Fibroblast of lung (primary cell): ENCODE measurements at places on chromosomes 4 and X. TPM values are rescaled to one million over a fixed set of nuclear protein-coding genes. Genes with fewer than 3 reads are reported as not detected.
A peak's percentile ranks its signal among the peaks of the same experiment; 100 is the strongest.

- DNase-seq: peak; percentile 26
These were observed 41.8 kb downstream of the QDPR start for GRCh38 chr4:17469931-17470674.

- DNase-seq: peak; percentile 45
These were observed 25.9 kb downstream of the SMIM31 start for GRCh38 chr4:164779811-164780216.

- no peak for DNase-seq
These were observed 179.7 kb upstream of the PRPS2 start for GRCh38 chrX:12611471-12611870.

GRCh38 chr4:82043809-82044137, 330.0 kb downstream of the HNRNPD start:
- no peak for DNase-seq

DNA sequence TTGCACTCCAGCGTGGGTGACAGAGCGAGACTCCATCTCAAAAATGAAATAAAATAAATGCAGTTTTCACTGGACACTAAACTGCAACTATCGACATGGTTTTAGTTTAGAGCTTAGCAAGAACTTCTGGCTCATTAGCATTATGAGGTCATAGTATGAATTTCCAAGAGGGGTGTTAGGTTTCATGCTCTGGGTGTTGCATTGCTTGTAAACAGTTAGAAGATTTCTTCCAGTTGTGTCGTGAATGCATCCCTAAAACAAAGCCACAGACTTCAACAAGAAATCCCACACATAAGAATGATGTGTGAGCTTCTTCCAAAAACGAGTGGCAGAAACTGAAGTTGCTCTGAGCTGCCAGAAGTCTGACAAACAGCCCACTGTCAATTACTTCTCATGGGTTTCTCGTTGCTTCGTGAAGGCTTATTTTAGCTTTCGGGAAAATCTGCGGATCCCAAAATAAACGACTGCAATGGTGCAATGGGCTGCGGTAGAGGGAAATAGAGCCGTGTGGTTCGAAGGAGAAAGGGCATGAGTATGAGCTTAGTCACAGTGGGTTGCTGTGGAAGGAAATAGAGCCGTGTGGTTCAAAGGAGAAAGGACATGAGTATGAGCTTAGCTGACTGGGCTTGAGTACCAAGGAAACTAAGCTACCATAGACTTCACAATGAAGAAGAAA, 354.9 kb downstream of the DHRSX start:
- DNase-seq: no peak

GRCh38 chr4:23023121-23023520, 330.4 kb downstream of the GBA3 start:
- peak; percentile 27 for DNase-seq

- DNase-seq: peak; percentile 62
These were observed 98.6 kb upstream of the ATXN3L start for GRCh38 chrX:13418126-13419097.

GRCh38 chr4:98470831-98471230, 187.6 kb downstream of the TSPAN5 start:
- DNase-seq: no peak

DNA sequence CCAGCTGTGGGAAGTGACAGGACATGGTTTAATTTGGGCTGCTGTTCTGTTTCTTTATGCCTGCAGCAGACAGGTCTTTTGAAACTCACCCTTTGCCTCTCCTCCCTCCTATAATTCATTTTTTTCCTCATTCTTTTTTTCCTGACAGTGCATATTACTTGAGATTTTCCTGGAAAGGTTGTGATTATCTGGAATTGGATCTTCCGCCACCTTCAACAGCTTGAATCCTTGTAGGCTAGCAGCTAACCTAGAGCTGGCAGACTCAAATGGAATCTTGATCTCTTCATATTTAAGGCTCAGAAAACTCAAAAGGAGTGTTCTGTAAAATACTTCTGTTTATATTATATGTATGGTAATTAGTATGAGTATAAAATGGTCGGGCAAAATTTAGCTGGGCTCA, 49.3 kb upstream of the CLCN4 start:
- no peak for DNase-seq

- peak; percentile 60 for DNase-seq
These were observed 392.0 kb downstream of the MAPK10 start for GRCh38 chr4:85967872-85968271.

- DNase-seq: peak; percentile 1
These were observed 115.7 kb upstream of the ZXDA start for GRCh38 chrX:58025979-58026378.

DNA sequence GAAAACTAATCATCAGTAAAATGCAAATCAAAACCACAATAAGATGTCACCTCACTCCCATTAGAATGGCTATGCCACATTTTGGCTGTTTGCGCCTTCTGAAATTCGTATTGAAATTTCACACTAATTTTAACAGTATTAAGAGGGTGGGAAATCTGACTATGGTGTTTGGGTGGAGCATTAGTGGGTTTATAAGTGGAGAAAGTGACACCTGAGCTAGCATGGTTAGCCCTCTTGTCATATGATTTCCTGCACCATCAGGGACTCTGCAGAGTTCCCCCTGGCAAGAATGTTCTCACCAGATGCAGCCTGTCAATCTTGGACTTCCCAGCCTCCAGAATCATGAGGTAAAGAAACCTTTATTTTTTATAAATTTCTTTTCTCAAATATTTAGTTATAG, 31.6 kb upstream of the BRWD3 start:
- no peak for DNase-seq

DNA sequence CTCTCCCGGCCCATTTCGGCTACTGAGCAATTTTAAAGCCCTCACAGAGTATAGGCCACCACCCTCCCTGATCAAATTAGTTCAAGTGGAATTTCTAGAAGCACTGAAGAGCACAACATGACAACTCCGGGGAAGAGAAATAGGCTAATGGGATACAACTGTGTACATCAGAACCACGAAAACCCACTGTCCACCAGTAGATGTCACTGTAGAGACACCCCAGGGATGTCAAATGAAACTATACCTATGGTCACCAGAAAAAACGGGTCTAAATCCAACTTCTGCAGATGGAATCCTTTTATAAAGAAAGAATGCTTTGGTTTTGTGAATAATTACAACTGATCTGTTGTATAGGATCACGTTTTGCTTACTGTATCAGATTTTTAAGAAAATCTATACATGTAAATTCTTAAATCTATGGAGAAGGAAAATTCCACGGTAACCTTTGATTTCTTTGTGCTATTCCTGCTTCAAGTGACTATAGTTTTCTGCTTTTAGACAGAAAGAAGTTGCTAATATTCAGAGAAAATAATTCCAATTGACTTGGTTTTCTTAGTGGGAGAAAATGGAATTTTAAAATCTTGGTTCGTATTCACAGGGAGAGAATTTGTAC, 29.5 kb upstream of the MAP3K15 start:
- peak; percentile 63 for DNase-seq

- peak; percentile 61 for DNase-seq
These were observed 55.0 kb downstream of the ATP11C start for GRCh38 chrX:139877710-139878414.

GRCh38 chr4:105451346-105451745, 22.5 kb downstream of the PPA2 start:
- DNase-seq: no peak

DNA sequence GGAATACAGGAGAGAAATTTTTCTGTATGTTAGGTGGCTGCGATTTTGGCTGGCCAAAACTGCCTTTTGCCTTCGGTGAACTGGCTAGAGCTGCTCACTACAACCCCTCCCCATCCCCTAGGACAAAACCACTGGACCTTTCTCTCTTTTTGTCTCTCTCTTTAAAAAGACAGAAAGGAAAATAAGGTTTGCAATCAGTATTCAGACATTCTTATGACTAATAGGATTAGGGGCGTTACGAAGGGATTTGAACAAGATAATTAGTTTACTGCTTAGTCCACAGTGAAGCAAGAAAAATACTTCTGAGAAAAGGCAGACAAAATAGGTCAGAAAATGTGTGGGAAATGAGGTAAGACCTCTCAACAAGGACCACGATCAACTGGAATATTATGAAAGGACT, 180.4 kb downstream of the SLIT2 start:
- DNase-seq: no peak

DNA sequence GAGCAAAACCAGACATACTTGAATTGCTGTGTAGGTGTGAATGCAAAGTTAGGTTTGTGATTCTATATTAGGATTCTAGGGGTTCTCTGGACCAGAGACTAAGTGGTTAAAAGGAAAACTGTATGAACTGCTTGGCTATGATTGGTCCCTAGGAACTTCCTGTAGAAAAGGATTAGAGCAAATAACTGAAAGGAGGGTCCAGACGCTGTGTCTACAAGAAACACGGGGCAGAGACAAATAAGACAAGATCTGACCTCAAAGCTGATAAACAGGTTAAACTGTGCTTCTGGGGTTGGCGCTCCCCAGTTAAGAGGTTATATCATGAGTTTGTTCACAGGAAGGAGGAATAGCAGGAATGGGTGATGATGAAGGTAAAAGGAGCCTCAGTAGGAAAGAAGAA, 183.6 kb downstream of the MGST2 start:
- DNase-seq: no peak

GRCh38 chr4:146155152-146155724, 20.3 kb upstream of the LSM6 start:
- no peak for DNase-seq

DNA sequence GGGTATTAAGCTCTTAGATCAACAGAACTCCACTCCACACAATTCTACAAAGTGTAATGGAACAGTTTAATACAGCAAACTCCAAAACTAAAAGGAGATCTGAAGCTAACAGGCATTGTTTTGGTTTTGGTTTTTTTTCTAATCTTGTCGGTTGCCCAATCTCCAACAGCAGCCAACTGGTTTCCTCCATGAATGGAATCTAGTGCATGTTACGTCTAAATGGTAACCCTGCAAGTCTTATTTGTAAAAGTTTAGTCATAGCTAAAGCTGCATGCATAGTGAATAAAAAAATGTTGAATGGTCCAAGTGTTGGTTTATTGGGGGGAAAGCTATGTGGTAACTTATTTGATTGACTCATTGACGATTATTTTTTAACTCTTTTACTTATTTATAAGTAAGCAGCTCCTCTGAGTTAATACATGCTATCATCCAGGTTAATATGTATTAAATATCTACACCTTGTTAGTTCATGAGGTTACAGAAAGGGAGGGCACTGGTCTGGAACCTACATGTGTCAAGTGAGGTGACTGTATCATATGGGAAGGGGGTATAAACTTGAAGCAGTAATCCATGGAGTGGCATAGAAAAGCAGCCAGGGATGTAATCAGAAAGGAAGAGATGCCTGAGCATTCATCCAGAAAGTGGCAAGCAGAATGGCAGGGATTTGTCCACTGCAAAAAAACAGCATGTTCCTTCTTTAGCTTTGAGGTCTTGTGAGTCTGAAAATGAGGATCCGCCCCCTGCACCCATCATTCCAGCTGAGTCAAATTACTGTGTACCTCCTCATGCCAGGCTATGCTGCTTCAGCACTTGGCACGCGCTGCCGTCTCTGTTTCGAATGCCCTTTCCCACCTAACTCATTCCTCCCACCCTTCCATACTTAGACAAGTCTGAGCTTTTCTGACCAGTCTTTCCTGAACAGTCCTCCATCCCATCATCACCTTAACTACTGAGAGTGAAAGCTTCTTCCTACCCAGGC, 81.7 kb downstream of the PDGFC start:
- peak; percentile 79 for DNase-seq

- no peak for DNase-seq
These were observed 233.4 kb upstream of the STK26 start for GRCh38 chrX:131789664-131790063.

DNA sequence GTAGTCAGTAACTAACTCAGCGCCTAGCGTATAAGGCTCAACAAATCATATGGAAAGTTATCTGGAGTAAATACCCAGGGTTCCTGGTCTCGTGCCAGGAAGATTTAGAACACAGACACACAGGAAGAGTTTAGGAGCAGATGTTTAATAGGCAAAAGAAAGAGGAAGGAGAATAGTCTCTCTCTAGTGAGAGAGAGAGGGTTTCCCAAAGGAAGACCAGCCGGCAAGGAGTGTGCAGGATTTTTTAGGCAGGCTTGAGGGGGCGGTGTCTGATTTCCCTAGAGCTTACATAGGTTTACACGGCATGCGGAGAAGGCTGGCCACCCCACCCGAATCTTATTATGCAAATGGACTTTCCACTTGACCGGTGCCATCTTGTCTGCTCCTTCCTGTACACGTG, 284.0 kb upstream of the FRG1 start:
- DNase-seq: no peak

- DNase-seq: no peak
These were observed 191.9 kb downstream of the SLC39A8 start for GRCh38 chr4:102153391-102153790.

- DNase-seq: peak; percentile 85
These were observed 56.7 kb upstream of the TMEM131L start for GRCh38 chr4:153409412-153409811.

DNA sequence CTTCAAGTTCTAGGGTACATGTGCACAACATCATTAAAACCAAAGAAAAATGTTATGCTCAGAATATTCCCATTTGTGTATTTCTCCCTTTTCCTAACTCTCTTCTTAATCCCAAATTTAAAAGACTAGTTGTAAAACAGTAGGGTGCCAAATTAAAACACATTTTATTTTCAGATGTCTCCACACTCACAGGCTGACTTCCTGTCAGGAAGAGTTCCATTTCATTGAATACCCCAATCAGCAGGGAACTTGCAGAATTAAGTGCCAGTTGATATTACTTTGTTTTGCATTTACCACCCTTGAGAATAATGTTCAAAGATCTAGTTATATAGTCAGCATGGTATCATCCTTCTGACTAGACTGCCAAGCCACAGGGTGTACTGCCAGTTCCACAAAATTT, 207.9 kb downstream of the MAB21L2 start:
- no peak for DNase-seq

DNA sequence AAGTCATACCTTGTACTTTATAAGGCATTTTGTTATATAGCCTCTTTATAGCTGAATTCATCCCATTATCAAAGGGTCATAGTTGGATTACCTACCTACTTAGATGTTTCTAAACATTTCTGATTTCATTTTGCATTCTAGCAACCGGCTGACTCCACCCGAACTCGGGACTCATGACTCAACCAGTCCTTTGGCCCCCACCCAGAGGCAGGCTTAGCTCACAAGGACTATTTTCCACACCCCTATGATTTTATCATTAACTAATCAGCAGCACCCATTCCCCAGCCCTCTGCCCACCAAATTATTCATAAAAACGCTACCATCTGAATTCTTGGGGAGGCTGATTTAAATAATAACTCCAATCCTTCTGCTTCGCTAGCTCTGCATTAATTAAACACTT, 79.9 kb upstream of the EGFL6 start:
- peak; percentile 74 for DNase-seq

GRCh38 chr4:98867648-98868047, 61.3 kb downstream of the EIF4E start:
- DNase-seq: no peak

- no peak for DNase-seq
These were observed 60.9 kb upstream of the IBSP start for GRCh38 chr4:87738483-87738882.

GRCh38 chr4:148216866-148217814, 225.1 kb downstream of the NR3C2 start:
- peak; percentile 34 for DNase-seq

The IL2RG gene
- total RNA-seq: not detected in 2 replicates

The NDNF gene
- total RNA-seq: 6.4 and 10.0 TPM in 2 replicates

The SPANXN5 gene
- total RNA-seq: not detected in 2 replicates

The RHOXF2 gene
- total RNA-seq: not detected in 2 replicates

The TCP11X2 gene
- total RNA-seq: not detected in 2 replicates

The NPY2R gene
- total RNA-seq: not detected in 2 replicates

The CCKAR gene
- total RNA-seq: under 0.01 and 0.83 TPM in 2 replicates

The AFP gene
- under 0.01 and 0.83 TPM in 2 replicates for total RNA-seq

The PABPC5 gene
- 4.4 and 4.5 TPM in 2 replicates for total RNA-seq

The GPRIN3 gene
- total RNA-seq: under 0.01 TPM in 2 replicates

The MCUB gene
- 20.3 and 20.6 TPM in 2 replicates for total RNA-seq

The POF1B gene
- total RNA-seq: not detected in 2 replicates

The HPGDS gene
- total RNA-seq: not detected in 2 replicates

The AMER1 gene
- 1.5 and 1.7 TPM in 2 replicates for total RNA-seq
